CD4-positive, alpha-beta T cell treated with Interleukin-12 subunit alpha and Interleukin-12 subunit beta, for 1 hour (primary cell): ENCODE measurements at places on chromosomes 2 and 18.
A peak's percentile ranks its signal among the peaks of the same experiment; 100 is the strongest.

DNA sequence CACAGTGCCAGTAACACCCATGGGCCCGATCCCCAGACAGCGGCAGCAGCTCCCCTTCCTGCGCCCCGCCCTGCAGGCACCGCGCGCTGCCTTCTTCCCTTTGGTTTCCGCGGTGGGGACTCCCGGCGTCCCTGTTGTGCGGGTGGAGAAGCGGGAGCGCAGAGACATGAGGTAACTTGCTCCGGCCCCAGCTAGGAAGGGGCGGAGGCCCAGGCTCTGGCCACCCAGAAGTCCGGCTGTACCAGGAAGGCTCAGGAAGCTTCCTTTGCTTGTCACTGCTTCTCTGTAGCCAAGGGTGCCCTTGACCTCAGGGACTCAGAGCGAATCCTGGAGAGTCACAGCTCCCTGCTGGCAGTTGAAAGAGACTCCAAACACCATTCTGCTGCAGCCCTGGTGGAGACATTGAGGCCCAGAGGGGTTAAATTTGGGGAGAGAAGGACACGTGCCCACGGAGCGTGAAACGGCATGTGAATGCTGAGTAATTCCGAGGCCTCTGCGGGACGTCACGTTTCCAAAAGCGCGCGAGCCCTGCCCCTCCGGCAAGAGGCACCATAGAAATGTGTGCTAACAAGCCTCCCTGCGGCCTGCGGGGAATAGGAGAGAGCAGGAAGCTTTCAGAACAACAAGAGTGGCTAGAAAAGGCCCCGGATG lies 6.7 kb upstream of the ADCY3 start:
- peak; percentile 13 for DNase-seq

- no peak for DNase-seq
These were observed 138.1 kb upstream of the ALKAL2 start for GRCh38 chr2:425947-426346.

DNA sequence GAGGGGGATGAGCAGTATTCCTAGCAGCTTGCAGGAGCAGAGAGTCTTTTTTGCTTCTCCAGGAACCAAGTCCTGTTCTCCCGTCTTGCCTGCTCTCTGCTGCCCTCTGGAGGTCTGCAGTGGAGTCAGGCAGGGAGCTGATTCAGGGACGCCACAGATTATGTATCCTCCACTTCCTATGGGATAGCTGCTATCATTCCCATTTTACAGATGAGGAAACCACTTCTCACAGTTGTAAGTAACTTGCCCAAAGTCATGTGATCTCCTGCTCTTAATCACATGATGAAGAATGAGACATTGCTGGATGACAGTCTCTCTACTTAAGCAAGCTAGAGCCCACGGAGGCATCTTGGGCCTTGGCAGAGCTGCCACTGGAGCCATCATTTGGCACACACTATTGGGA lies 8.3 kb downstream of the SLC4A5 start:
- peak; percentile 75 for DNase-seq

DNA sequence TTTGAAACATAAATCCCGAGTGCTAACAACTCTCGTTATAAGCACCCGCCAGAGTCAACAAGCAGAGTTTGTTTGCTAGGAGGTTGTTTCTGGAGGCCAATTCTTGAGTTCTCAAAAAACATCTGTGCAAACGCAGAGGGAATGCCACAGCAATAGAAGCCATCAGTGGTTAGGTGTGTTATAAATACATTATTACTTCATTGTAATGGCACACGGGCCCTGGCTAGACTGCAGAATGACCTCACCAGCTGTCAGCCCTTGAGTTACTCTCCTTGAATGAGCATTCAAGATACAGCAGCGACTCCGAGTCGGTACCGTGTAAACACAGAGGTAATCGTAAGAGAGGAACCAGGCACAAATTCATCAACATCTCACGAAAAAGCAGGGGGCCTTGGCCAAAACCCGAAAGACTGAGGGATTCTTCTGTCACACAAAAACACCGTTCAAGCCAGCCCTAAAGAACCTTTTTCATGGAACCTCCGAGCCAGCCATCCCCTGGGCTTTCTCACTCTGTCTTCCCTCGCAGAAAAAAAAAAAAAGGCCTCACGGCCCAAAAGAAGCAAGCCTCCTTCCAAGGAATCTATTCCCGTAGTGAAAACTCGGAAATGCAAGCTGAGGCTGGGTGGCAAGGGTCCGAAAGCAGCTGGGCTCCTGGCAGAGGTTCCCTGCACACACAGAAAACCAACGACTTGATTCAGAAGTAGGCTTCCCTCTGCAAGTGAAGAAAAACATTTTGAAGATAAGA lies 133.7 kb upstream of the MEIS1 start:
- DNase-seq, result no peak

GRCh38 chr2:217430916-217431576 lies 571.2 kb upstream of the TNP1 start:
- DNase-seq, result no peak

- no peak for DNase-seq
These were observed at the start of gene FHOD3 for GRCh38 chr18:36297417-36298125. Gene FHOD3 (plus strand): TSS chr18:36297713. CDS start chr18:36297836, 123 bp downstream.

DNA sequence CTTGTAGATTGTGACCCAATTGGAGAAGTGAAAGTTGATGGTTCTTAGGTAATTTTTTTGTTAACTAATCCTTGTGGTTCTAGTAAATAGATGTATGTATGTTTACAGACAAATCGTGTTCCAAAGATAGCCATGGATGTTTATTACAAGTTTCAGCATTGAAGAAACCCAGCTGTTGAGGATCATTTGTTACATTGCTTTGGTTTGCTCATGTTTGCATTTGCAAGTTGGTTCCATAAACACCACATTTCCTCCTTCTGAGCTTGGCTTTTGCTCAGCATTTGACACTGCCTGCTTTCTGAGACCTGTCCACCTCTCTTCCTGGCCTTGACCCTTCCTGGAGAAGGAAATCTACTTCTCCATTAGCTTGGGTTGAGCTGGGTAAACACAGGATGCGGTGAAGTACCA lies 1.8 kb upstream of the CCDC68 start:
- DNase-seq, result no peak

DNA sequence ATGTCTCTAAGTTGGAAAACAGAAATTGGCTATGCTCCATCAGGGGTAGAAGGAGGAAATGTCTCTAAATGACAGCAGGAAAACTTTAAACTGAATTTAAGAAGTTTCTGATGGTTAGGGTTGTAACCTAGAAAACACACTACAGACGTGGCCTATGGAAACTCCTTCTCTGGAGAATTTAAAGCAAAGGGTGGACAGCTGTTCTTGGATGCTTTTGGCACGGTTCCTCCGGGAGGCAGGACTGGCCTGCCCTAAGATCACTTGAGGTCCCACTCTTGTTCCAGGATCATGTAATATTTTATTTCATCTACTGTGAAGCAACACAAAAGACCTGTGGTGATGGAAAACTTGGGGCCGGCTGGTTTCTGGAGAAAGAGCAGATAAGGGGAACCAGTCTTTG lies 77.0 kb downstream of the NRP2 start:
- no peak for DNase-seq

DNA sequence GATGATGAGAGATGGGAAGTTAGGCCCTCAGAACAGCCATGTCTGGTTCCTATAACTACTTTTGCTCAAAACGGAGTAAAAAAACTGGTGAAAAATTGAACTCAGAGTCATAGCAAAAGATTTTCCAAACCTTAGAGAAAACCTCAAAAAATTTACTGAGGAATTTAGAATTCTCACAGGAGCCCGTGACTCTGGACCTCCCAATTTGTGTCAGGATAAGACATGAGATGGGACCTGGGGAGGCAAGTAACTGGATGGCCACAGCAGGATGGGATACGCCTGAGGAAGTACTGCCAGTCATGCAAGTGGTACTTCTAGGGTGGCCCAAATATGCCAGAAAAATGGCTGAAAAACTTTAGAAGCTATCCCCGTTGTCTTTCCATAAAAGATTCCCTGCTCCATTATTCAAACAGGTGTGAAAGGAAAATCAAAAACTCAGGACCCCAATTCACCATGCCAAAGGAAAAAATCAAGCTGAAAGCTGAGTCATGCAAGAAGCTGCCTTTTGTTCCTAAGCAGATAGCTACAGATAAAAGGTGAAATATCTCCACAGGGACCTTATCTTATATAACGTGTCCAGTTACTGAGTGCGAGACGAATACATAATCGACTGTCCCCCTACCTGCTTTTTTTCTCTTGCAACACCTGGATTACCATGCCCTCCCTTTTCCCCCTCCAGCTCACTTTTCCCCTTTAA lies 34.1 kb upstream of the LIPG start:
- DNase-seq, result no peak

GRCh38 chr2:26170795-26171194 lies 2.1 kb upstream of the GAREM2 start:
- DNase-seq, result no peak

DNA sequence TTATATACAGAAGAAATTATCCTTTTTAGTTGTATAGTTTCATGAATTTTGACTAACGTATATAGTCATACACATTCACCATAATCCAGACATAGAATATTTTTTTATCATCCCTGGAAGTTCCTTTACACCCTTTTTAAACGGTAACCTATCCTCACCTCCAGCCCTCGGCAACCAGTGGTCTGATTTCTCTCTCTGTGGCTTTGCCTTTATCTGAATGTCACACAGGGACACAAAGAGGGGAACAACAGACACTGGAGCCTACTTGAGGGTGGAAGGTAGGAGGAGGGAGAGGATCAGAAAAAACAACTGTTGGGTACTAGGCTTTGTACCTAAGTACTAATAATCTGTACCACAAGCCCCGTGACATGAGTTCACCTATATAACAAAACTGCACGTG lies 191.9 kb downstream of the MC4R start:
- no peak for DNase-seq

DNA sequence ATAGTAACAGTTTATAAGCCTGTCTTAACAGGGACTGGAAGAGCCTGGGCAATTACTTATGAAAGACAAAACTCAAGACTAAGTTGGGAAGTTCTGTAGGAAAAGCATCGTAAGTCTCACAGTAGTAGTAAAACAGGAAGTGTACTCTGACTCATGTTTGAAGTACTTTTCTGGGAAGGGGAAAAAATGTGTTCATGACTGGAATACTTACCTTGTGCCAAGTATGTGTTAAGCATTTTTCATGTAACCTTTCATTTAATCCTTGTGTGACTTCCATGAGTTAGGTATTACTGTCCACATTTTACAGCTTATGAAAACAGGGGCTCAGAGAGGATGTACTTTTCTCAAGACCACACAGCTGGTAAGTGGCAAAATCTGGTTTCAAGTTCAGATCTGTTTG lies 13.7 kb upstream of the SKOR2 start:
- no peak for DNase-seq

DNA sequence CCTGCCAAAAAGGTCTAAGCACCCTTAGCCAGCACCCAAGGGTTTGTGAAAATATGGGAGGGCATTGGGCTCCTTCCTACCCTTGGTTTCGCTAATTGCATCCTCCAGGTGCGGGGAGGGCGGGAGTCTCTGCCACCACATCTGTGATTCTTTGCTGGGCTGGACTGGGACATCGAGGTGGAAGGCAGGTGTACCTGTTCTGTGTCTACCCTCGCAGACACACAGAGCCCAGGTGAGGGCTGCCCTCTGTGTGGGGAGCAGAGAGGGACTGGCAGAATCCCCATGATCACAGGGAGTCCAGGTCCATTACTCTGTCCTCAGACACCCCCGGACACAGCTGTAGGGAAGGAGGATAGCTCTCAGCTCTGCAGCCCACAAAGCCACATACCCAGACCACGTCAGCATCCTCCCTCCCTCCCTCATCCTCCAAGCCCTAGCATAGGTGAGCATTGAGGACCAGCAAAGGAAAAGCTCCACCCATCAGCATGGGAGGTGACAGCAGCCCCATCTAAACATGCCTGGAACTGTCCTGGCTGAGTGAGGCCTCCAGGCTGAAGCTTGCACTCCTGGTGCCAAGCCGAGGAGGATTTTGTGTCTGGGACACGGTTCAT lies 49.8 kb downstream of the PLB1 start:
- DNase-seq, result peak; percentile 39

DNA sequence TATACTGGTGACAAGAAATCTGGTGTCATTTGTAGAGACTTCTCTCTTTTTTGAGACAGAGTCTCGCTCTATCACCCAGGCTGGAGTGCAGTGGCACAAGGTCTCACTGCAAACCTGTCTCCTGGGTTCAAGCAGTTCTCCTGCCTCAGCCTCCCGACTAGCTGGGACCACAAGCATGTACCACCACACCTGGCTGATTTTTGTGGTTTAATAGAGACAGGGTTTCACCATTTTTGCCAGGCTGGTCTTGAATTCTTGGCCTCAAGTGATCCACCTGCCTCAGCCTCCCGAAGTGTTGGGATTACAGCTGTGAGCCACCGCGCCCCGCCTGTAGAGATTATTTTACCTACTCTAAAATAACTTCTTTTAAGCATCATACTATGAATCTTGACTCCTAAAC lies 6.5 kb downstream of the HNRNPLL start:
- no peak for DNase-seq

DNA sequence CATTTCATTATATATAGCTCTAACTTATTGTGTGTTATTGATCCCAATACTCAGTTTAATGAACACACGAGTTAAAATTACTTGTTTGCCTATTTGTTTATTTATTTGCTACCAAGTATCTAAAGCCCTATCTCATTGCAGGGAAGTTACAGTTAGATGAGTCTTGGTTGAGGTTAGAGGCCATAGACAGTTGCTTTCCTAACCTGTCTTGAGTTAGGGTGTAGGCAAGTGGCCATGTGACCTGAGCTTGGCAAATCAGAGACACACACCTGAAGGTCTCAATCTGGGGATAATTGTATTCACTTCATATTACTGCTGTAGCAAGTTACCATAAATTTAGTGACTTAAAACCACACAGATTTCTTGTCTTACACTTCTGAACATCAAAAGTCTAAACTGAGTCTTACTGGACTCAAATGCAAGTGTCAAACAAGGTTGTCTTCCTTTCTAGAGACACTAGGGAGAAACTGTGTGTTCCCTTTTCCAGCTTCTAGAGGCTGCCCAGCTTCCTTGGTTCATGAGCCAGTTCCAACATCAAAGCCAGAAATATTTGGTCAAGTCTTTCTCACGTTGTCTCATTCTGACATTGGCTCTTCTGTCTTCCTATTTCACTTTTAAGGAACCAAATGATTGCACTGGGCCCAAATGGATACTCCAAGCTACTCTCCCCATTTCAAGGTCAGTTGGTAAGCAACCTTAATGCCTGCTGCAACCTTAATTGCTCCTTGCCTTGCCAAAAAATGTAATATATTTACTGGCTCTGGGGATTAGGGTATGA lies 39.7 kb downstream of the COL3A1 start:
- no peak for DNase-seq

GRCh38 chr2:18178736-18179349 lies 300.4 kb downstream of the KCNS3 start:
- DNase-seq, result peak; percentile 28

DNA sequence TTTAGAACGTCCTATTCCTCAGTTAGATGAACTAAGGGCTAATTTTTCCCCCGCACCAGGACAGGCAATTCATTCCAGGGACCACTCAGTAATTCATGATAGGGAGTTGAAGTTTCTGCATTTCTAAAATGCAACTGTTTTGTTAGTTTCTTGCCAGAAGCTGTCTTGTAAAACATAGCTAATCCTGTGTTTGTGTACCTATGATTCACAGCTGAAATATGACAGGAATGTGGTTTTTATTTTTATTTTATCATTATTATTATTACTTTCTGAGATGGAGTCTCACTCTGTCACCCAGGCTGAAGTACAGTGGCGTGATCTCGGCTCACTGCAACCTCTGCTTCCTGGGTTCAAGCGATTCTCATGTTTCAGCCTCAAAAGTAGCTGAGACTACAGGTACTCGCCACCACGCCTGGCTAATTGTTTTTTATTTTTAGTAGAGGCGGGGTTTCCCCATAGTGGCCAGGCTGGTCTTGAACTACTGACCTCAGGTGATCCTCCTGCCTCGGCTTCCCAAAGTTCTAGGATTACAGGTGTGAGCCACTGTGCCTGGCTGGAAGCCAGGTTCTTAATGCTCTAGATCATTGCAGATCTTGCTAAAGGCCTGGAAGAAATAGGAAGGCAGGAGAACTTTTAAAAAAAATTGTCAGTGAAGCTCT lies 154.8 kb upstream of the FHL2 start:
- no peak for DNase-seq

- no peak for DNase-seq
These were observed 160.5 kb downstream of the XIRP2 start for GRCh38 chr2:167048829-167049228.
